Activated T-cell treated with anti-CD3 and anti-CD28 coated beads for 48 hours (primary cell): ENCODE measurements at places on chromosomes 12 and 14.

DNA sequence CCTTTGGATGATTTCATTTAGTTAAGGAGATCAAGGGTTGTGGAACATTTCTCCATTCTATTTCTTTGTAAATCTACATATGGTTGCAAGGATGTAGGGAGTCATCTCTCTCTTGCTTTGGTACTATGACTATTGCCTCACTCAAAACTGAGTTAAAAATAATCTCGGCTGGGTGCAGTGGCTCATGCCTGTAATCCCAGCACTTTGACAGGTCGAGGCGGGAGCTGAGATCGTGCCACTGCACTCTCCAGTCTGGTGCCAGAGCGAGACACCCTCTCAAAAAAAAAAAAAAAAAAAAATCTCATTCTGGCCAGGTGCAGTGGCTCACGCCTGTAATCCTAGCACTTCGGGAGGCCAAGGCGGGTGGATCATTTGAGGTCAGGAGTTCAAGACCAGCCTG is 24.8 kb upstream of the PPM1H start:
- DNase-seq, result no peak

DNA sequence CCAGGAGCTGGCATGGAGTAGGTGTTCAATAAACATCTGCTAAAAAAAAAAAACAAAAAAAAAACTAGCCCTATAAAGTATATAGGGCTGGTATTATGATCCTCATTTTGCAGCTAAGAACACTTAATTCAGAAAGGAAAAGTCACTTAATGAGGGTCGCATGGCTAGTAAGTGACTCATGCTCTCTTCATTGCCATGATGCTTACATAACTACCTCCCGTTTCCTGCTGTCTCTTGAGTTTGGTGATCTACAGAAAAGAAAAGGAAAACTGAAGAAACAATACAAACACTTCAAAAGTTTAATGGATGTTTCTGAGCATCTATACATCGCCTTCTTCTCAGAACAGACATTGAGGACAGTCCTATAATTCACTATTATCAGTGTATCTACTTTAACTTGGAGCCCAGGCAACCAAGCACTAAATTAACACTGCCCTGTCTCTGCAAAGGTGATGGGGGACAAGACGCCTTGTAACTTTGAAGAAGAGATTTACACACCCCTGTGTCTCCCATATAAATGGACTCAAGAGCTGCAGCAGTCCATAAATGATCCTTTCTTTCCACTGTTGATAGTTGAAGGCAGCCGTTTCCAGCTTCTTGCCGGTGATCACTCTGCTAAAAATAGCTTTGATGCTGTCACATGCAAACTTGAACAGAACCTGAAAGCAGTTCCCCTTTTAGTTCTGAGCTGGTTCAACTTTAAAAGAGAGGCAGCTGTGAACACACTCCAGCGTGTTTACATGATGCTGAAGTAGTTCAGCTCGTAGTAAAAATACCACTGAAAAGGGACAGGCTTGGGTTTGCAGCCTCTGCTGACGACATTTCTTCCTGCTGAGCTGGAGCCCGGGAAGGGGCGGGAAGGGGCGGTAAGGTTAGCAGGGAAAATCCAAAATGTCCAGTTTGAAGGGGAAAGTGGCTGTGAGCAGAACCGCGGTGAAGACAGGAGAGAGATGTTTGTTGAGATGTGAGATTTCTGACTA is 113.3 kb downstream of the FOXN3 start:
- DNase-seq, result no peak

GRCh38 chr12:117097159-117097558 is 2.1 kb downstream of the TESC start:
- no peak for DNase-seq

DNA sequence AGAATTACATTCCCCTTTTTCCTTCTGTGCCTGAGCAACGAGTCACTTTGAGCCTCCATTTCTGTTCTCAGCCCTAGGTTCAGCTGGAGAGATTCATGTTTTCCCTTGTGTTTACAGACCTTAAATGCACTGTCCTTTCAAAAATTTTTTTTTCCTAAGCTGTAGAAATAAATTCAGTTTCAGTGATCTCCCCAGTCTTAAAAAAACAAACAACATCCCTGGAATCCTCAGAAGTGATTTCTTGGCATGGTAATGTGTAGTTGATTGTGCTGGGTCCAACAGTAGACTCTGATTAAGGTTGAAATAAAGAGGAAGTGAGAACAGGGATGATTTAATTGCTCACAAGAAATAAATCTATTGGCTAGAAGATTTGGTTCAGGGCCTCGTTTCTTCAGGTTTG is 89.3 kb downstream of the NTN4 start:
- DNase-seq, result no peak

DNA sequence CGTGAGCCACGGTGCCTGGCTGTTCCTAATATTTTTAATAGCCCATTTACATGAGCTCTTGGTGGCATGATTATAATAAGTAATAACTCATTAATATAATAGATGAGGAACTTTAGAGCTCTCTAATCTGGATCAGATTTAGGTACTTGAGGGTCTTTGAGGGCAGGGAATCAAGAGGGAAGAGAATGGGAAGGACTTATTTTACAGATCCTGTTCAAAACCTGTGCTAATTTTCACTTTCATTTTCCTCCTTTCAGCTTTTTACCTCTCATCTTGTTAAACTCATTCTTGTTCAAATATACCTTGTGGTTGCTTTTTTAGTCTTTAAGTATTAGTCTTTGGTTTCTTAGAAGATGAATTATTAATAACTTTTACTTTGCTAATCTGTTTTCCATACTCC is 5.6 kb downstream of the NECAP1 start:
- no peak for DNase-seq

- DNase-seq, result no peak
Measured at GRCh38 chr12:97306147-97306546, 156.5 kb upstream of the RMST start.

GRCh38 chr12:4201333-4202100 is 72.0 kb upstream of the CCND2 start:
- no peak for DNase-seq

- no peak for DNase-seq
Measured at GRCh38 chr12:27537855-27538675, 14.1 kb downstream of the PPFIBP1 start.

DNA sequence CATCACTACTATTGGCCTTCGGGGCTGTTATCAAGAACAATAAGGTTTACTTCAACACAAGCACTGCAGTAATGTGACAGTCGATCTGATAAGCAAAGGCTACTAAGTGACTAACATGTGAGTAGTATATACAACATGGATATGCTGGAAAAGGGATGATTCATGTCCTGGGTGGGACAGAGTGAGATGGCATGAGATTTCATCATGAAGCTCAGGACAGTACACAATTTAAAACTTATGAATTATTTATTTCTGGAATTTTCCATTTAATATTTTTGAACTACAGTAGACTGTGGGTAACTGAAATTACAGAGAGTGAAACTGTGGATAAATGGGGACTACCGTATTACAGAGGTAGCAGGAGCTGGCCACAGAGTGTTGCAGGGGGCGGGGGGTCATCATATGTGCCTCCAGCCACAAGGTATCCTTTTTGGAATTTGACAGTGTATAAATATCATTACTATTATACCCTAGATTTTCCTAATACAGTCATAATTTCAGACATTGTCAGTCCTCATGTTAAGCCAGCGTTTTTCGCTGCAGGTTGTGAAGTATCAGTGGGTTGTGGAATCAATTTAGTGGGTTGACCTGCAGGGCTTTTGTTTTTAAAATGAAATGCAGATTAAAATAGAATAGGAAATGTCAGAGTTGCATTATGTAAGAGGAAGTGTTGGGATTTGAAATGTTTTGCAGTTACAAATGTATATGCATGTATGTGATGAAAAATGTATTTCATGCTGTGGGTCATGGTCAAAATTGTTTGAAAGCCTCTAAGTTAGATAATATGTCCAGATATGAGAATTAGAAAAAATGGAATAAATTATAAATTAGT is 148.0 kb upstream of the NUDT4 start:
- no peak for DNase-seq

DNA sequence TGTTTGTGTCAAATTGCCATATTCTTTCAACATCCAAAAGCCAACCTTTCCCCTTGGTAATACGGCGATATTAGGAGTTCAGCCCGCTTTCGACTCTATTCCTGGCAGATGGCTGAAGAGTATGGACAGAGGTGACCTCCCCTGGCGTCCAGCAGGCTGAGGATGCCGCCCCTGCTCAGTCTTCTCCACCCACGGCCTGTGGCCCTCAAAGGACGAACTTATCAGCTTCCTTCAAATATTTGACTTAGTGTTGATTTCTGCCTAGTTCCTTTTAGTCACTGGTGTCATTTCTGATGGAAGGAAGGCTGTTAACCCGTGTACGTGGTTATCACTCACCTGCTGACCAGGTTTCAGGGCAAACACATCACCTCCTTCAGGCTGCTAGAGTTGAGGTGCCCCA is 65.0 kb downstream of the TESC start:
- DNase-seq, result no peak

DNA sequence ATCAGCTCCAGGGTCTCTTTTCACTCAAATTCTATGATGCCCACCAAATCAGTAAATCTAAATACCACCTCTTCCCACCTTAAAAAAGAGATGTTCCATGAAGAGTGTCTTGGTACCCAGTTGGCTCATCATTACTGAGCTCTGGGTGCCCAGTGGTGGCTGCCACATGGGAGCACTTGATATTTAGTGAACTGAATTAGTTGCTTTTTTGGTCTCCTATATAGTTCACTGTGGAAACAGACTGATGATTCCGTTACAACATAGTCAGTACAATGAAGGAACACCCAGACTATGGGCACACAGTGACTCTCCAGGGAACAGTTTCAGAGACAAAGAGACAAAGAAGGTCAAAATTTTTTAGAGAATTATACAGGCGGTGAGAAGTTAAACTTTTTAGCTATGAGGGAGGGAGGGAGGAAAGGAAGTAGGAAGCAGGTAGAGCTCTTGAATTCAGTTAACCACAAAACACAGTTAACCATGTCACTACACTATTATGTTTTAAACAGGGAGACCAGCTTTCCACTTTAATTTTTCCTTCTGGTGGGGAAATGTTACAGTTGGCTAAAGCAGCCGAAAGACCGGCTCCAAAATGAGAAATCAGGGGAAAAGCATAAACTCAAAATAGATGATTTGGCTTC is 14.6 kb upstream of the YY1 start:
- no peak for DNase-seq

- DNase-seq, result no peak
Measured at GRCh38 chr14:88616697-88617096, 53.9 kb downstream of the ZC3H14 start.

DNA sequence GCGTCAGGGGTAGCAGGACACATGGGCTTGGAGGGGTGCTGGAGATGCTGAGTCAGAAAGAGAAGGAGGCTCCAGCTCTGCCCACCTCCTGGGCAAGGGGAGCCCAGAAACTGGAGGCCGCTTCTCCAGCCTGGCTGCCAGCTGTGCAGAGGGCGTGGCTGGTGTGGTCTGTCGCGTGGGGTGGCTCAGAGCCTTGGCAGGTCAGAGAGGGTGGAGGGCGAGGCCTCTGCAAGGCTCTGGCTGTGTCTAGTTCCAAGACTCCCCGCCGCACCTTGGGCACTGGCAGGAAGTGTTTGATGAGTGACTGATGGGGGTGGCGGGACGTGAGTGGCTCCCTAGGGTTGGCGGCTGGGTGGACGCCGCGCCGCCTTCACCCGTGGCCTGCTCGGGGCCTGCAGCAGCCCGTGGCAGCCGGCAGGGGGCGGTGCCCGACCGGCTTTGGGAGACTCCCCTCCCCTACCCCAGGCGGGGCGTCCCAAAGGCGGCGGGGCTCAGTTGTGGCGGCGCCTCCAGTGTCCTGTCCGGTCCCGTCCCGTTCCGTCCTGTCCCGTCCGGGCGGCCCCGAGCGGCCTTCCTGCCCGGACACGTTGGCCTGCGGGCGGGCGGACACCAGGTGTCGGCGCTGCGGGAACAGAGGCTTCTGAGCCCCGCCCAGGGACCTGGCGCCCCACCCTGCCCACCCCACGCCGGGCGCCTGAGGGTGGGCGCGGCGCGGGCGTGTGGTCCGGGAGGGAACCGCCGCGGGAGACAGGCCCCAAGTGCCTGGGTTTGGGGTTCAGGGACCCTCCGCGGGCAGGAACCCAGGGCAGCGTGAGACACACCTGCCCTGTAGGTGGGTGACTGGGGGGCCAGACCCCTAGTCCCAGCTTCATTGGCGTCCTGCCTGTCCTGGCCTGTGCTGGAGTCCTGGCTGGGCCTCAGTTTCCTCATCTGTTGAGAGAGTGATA is 39.7 kb downstream of the KRT80 start:
- peak; percentile 64 for DNase-seq

GRCh38 chr14:27372771-27373170 is 774.9 kb upstream of the NOVA1 start:
- no peak for DNase-seq

- no peak for DNase-seq
Measured at GRCh38 chr12:91965781-91966180, 179.9 kb downstream of the BTG1 start.

GRCh38 chr12:43177276-43177675 is 374.7 kb downstream of the ADAMTS20 start:
- DNase-seq, result no peak

GRCh38 chr12:51323966-51324895 is at the start of gene BIN2:
TSS of gene BIN2 (minus strand) at chr12:51324174. CDS start at chr12:51324102, 72 bp downstream.
- peak; percentile 71 for DNase-seq

DNA sequence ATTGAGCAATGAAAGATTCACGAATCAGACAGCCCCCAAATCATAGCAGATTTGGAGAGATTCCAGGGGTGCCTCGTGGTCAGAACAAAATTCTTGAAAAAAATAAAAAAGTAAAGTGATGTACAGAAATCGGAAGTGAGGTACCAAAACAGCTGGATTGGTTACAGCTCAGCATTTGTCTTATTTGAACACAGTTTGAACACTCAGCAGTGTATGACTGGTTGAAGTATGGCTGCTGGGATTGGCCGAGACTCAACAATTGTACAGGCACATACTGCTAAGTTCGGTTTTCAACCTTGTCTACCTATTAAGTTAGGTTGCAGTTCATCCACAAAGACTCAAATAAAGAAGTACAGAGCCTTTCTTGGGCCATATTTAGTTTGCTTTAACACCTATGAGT is 865.4 kb upstream of the TMEM132C start:
- DNase-seq, result no peak

DNA sequence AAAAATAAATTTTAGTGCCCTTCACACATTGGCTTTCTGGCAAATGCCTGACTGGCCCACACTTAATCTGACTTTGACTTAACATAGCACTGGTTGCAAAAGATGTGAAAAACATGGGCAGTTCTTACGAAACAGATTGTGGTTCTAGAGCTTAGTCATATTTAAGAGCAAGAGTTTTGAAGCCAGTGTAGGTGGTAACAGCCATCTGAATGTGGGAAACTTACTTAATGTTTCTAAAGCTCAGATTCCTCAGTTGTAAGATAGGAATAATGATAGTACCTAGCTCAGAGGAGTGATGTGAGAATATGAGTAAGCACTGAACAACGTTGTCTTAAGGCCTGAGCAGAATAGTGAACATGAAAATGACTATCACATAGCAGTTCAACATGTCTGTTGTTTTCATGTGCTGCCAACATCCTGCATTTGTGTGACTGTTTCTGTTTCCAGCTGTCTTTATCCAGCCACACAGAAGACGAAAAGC is 262.7 kb downstream of the SYT1 start:
- DNase-seq, result no peak

- no peak for DNase-seq
Measured at GRCh38 chr12:119885549-119885948, 8.4 kb upstream of the CIT start.
